ENCODE measurements at places on chromosomes 13 and 19. TPM values are rescaled to one million over a fixed set of nuclear protein-coding genes. Genes with fewer than 3 reads are reported as not detected.

Gene RAVER1
- total RNA-seq = 8.3 TPM

Gene SERPINE3
- not detected for total RNA-seq

Gene CGB7
- not detected for total RNA-seq

Gene CGB3
- not detected for total RNA-seq

Gene RFPL4AL1
- total RNA-seq = not detected

Gene PSG6
- not detected for total RNA-seq

Gene PHLDB3
- total RNA-seq = 53.2 TPM

Gene LILRA1
- not detected for total RNA-seq

Gene NLRP5
- total RNA-seq = not detected

Gene OR10H1
- total RNA-seq = not detected
